Mucosa of descending colon (tissue), 3 donors: ENCODE measurements at places on chromosomes 1 and 21. TPM values are rescaled to one million over a fixed set of nuclear protein-coding genes. Genes with fewer than 3 reads are reported as not detected.

SYDE2 gene
- 9.0 TPM for total RNA-seq

HSD11B1 gene
- total RNA-seq, result 2.8 TPM

CFAP57 gene
- total RNA-seq, result not detected

TRPM2 gene
- 10.3 TPM for total RNA-seq
